ENCODE measurements at places on chromosomes 3 and 15. TPM values are rescaled to one million over a fixed set of nuclear protein-coding genes. Genes with fewer than 3 reads are reported as not detected.

Gene INSYN1
- not detected for total RNA-seq

Gene UBE2E1
- total RNA-seq, result 117 TPM

Gene TM6SF1
- not detected for total RNA-seq

Gene FAM81A
- total RNA-seq, result 2.5 TPM

Gene CDC25A
- 42.4 TPM for total RNA-seq

Gene PSTPIP1
- not detected for total RNA-seq

Measured in PC-3 (cell line).